H9 (cell line): ENCODE measurements at places on chromosomes 11 and 22. TPM values are rescaled to one million over a fixed set of nuclear protein-coding genes. Genes with fewer than 3 reads are reported as not detected.

- H3K4me3 ChIP-seq, result no peak overlapping the region
- no peak overlapping the region for H3K27ac ChIP-seq
- no peaks in the 10 kb centered on the region for H3K36me3 ChIP-seq
- peaks cover 10% of the 10 kb centered on the region for H3K27me3 ChIP-seq
- no peaks in the 10 kb centered on the region; the same call in 1 of the 2 replicates for H3K4me1 ChIP-seq
Measured at GRCh38 chr11:120182372-120182771, 28.5 kb upstream of the OAF start.

GRCh38 chr11:71431271-71431670 lies 16.9 kb downstream of the DHCR7 start:
- H3K27ac ChIP-seq, result no peak overlapping the region
- peaks cover 7% of the 10 kb centered on the region; the same call in 2 of the 3 replicates for H3K36me3 ChIP-seq
- no peaks in the 10 kb centered on the region for H3K4me1 ChIP-seq
- DNase-seq, result no peak

DNA sequence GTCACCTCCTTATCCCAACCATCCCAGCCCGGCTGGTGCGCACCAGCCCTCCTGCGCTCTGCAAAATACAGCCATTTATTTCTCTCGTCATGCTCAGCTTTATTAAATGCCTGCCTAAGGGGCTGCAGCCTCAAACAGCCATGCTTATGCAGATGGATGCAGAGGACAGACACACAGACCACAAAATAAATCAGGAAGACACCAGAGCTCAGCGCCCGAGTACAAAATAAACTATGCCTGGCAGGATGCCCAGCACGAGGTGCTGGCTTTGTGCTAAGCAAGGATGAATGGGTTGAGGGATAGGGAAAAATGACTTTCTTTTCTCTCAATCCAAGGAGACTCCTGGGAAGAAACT lies 70.5 kb downstream of the RPUSD4 start:
- H3K36me3 ChIP-seq, result no peaks in the 10 kb centered on the region
- H3K27ac ChIP-seq, result no peak overlapping the region
- H3K4me1 ChIP-seq, result peaks cover 4% of the 10 kb centered on the region; the same call in 1 of the 2 replicates
- no peaks in the 10 kb centered on the region for H3K27me3 ChIP-seq

GRCh38 chr11:120211522-120212258 lies 858 bp downstream of the OAF start:
- peaks cover 83% of the 10 kb centered on the region for H3K27me3 ChIP-seq
- peak overlapping the region; percentile 89 for H3K4me3 ChIP-seq
- no peaks in the 10 kb centered on the region for H3K4me1 ChIP-seq
- H3K27ac ChIP-seq, result no peak overlapping the region

GRCh38 chr11:37450613-37451012 lies 852.6 kb upstream of the RAG2 start:
- H3K27ac ChIP-seq, result no peak overlapping the region
- no peaks in the 10 kb centered on the region for H3K27me3 ChIP-seq
- H3K4me3 ChIP-seq, result no peak overlapping the region
- H3K4me1 ChIP-seq, result no peaks in the 10 kb centered on the region
- H3K36me3 ChIP-seq, result no peaks in the 10 kb centered on the region

GRCh38 chr22:41445129-41446056 lies 1.2 kb downstream of the TOB2 start:
- no peaks in the 10 kb centered on the region for H3K27me3 ChIP-seq
- peak; percentile 45 for DNase-seq
- H3K4me1 ChIP-seq, result no peaks in the 10 kb centered on the region; the same call in 1 of the 2 replicates
- peak overlapping the region; percentile 96 for H3K4me3 ChIP-seq
- H3K27ac ChIP-seq, result no peak overlapping the region

DNA sequence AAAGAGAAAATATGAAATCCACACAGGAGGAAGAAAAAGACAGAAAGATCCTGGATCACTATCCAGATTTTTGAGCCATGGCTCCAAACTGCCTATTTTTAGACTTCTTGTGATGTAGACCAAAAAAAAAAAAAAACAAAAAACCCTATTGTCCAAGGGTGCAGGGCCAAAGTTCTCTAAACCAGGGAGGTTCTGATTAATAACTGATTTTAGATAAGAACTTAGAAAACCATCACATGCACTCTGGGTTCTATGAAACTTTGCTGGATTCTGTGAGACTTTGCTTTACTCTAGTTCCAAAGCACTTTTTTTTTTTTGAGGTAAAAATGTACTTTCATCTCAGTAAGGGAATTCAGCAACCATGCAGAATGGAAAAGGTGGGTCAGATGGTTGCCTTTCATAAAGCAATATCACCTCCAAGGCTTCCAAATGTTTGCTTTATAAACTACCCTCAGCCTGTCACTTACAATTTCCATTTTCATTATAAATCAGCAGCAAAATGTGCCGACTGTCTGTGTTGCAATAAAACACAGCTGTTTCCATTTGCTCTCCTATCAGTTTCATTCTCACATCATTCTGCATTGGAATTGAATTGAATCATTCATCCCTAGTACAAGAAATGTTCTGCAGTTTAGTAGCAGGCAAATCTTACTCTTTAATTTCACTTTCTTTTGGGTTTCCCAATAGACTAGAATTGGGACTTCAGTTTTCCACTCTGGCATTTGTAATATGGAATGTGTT lies 1584.3 kb upstream of the RAG2 start:
- H3K27ac ChIP-seq, result no peak overlapping the region
- H3K27me3 ChIP-seq, result no peaks in the 10 kb centered on the region
- DNase-seq, result no peak
- H3K4me1 ChIP-seq, result no peaks in the 10 kb centered on the region
- H3K36me3 ChIP-seq, result no peaks in the 10 kb centered on the region

DNA sequence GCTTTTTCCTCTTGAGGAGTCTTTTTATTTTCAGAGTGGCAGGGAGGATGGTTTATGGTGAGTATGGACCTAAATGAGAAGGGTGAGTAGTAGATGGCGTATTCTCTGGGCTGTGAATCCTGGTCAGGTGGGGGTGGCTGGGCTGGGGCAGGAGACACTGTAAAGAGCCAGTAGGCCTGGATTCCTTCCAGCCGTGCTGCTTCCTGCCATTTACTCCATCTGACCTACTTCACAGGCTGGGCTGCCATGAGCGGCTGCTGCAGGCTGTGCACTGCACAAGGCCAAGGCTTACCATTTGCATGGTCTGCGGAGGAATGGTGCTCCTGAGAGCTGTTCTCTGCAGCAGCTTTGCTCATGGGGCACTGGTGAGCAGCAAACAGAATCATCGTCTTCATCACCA lies 297.6 kb downstream of the KIRREL3 start:
- no peak overlapping the region for H3K4me3 ChIP-seq
- peaks cover 2% of the 10 kb centered on the region; the same call in 1 of the 2 replicates for H3K4me1 ChIP-seq
- H3K27me3 ChIP-seq, result no peaks in the 10 kb centered on the region
- no peaks in the 10 kb centered on the region for H3K36me3 ChIP-seq
- no peak for DNase-seq

GRCh38 chr11:65417702-65418430 lies 4.7 kb upstream of the NEAT1 start:
- H3K27ac ChIP-seq, result no peak overlapping the region
- DNase-seq, result no peak
- no peak overlapping the region for H3K4me3 ChIP-seq
- H3K36me3 ChIP-seq, result no peaks in the 10 kb centered on the region
- no peaks in the 10 kb centered on the region for H3K27me3 ChIP-seq
- peaks cover 3% of the 10 kb centered on the region; the same call in 1 of the 2 replicates for H3K4me1 ChIP-seq

GRCh38 chr22:23104187-23104971 lies 34.1 kb downstream of the GNAZ start:
- no peak overlapping the region for H3K27ac ChIP-seq
- H3K4me3 ChIP-seq, result no peak overlapping the region
- DNase-seq, result no peak
- H3K4me1 ChIP-seq, result no peaks in the 10 kb centered on the region
- no peaks in the 10 kb centered on the region; the same call in 1 of the 2 replicates for H3K27me3 ChIP-seq
- no peaks in the 10 kb centered on the region for H3K36me3 ChIP-seq

DNA sequence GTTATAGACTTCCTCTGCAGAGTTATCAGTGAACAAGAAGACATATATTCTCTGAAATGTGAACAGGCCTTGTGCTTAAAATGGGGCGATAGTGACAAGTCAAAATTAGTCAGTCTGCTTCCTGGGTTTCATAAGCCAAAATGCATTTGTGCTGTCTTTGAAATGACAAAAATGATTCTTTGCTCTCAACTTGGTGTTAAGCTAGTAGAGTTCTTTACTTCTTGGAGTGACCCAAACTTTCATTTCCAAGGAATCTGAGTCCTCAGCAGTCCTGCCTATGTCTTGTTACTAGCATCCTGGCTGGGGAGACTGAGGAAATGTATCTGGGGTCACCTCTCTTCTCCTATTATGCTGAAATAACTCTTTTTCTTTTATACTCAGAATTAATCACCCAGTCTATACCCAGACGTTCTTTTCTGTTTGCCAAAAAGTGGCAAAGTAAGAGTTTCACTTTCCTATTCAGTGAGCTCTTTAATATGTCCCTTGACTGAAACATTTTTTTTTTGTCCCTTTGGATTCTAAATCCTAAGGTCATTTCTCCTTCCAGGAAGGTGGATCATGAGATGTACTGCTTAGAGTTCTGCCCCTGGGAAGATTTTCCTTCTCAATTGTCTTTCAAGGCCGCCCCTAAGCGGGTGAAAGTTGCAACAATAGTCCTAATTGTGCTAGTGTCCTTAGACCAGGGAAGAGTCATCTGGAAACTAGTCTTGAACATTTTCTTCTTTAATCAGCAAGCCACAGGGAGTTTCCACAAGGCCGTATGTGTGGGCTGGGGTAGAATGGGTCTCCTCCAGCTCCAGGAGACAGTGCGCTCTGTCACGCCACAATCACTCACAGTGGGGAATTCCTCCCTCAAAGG lies 53.0 kb upstream of the RDX start:
- H3K27ac ChIP-seq, result no peak overlapping the region
- DNase-seq, result no peak
- peaks cover 2% of the 10 kb centered on the region; the same call in 1 of the 3 replicates for H3K36me3 ChIP-seq
- H3K4me1 ChIP-seq, result no peaks in the 10 kb centered on the region
- H3K27me3 ChIP-seq, result no peaks in the 10 kb centered on the region
- no peak overlapping the region for H3K4me3 ChIP-seq

- no peak for DNase-seq
- no peaks in the 10 kb centered on the region for H3K36me3 ChIP-seq
- H3K4me3 ChIP-seq, result no peak overlapping the region
Measured at GRCh38 chr11:62395885-62396551, 22.8 kb upstream of the SCGB1A1 start.

GRCh38 chr11:75142714-75143419 lies 8.0 kb upstream of the SLCO2B1 start:
- no peaks in the 10 kb centered on the region for H3K36me3 ChIP-seq
- peaks cover 5% of the 10 kb centered on the region for H3K4me1 ChIP-seq
- H3K27me3 ChIP-seq, result no peaks in the 10 kb centered on the region
- H3K27ac ChIP-seq, result no peak overlapping the region

DNA sequence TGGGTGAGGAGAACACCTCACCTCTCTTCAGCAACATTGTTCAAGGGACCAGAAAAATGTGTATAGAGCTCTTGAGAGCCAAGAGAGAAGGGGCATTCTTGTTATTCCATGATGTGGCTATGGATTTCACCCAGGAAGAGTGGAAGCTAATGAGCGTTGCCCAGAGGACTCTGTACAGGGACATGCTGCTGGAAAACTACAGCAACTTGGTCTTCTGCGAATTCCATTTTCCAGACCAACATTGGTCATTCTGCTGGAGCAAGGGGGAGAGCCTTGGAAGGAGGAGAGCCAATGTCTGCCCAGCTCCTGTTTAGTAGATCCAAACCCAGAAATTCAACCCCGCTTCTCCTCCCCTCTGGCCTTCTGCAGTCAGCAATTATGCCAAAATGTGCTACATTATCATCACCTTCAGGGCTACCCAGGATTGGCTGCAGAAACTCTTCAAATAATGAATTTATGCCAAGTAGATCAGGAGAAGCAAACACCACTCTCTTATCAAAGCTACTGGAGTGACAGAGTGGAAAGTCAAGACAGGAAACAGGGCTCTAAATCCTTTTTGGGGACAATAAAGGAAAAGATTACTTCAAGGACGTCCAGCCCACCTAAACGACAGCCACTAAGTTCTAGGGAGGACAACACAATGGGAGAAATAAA lies 707.5 kb upstream of the LUZP2 start:
- H3K4me1 ChIP-seq, result no peaks in the 10 kb centered on the region
- no peak for DNase-seq
- no peaks in the 10 kb centered on the region for H3K27me3 ChIP-seq
- H3K4me3 ChIP-seq, result no peak overlapping the region

DNA sequence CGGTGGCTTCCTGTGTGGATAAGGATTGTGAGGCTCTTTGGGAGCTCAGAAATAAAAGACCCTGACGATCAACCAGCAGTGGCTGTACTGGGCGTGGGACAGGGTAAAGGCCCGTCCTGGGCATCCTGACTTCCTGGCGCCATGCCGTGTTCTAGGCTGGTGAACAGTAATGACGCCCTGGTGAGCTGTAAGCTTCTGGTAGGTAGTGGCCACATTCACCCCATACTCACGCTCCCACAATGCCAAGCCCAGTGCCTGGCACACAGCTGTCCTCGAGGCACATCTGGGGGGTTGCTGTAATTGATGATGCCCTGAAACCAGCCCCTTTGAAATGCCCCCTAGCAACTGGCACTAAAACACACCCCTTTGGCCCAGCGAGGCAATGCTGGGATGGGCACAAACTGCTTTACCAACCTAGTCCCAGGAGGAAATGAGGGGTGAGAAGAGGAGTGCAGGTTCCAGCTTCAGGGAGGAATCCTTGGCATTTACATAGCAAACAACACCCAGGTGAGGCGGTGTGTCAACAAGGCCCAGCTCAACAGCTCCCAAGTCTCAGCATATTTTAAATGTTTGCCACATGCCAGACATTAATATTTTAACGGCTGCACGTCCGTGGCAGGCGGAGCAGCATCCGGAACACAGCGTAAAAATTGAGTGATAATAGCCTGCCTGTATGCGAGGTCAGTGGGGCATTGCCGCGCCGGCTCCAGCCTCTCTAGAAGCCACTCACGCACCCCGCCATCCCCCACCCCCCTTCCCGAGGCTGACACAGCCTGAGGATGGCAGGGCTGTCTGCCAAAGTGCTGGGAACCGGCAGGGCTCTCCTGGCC lies 79.3 kb downstream of the DSCAML1 start:
- peaks cover 4% of the 10 kb centered on the region for H3K27me3 ChIP-seq
- H3K27ac ChIP-seq, result no peak overlapping the region
- DNase-seq, result peak; percentile 61
- H3K36me3 ChIP-seq, result no peaks in the 10 kb centered on the region
- H3K4me3 ChIP-seq, result peak overlapping the region; percentile 26; the same call in 1 of the 2 replicates

- no peaks in the 10 kb centered on the region for H3K27me3 ChIP-seq
- peaks cover 2% of the 10 kb centered on the region; the same call in 1 of the 2 replicates for H3K4me1 ChIP-seq
Measured at GRCh38 chr22:44063462-44064371, 39.6 kb downstream of the PARVB start.

DNA sequence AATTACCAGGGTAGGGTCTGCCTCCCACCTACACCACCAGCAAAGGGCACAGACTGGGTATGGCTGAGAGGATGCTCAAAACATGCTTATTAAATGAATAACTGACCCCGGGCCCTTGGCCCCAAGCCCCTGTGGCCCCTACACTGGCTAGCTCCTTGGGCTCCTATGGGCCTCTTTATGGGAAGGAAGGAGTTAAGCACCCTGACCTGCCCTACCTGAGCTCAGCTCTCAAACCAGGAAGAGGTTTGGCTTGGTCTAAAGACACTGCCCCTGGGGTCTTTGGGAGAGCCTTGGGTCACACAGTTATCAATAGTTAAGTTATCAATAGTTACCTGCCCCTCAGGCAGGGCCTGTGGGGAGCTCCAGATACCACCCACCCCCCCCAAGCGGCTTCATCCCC lies 1.2 kb downstream of the USH1C start:
- DNase-seq, result no peak
- no peak overlapping the region for H3K4me3 ChIP-seq
- no peaks in the 10 kb centered on the region for H3K36me3 ChIP-seq
- H3K27me3 ChIP-seq, result no peaks in the 10 kb centered on the region
- no peak overlapping the region for H3K27ac ChIP-seq

The MAJIN gene
- total RNA-seq, result not detected in 2 replicates
